ENCODE measurements at places on chromosomes 5 and 9.

- DNase-seq, result no peak
Observed at GRCh38 chr5:88778736-88779135, 104.2 kb downstream of the MEF2C start.

GRCh38 chr9:82128011-82128696, 139.6 kb downstream of the SPATA31D1 start:
- DNase-seq, result no peak

GRCh38 chr5:135450336-135450735, 1.8 kb downstream of the TIFAB start:
- DNase-seq, result no peak

GRCh38 chr5:9278921-9279603, 266.8 kb downstream of the SEMA5A start:
- no peak for DNase-seq

- DNase-seq, result no peak
Observed at GRCh38 chr5:84634256-84634655, 249.6 kb upstream of the EDIL3 start.

DNA sequence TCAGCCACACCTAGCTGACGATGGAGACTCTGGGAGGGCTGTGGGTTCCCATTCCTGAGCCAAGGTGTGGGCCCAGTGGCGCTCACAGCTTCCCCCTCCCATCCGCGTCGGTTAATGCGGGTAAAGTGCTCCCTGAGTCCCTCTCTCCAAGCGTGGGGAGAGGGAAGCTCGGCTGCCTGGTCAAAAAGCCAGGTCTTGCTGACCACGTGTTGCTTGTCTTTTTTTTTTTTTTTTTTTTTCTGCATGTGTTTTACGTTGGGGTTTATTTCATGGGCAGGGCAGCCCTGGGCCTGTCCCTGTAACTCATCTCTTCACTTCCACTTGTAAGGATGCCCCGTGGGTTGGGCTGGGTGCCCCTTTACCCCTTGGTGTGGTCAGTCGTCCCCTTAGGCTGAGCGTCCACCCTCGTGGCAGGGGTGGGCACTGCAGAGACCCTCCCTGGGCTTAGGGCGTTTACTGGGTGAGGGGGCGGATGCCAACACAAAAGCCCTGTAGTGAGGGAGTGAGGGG, 11.9 kb downstream of the NKD2 start:
- no peak for DNase-seq
